ENCODE measurements at places on chromosomes 16 and 17.

- no peak for DNase-seq
These were observed 194.3 kb downstream of the C16orf78 start for GRCh38 chr16:49567950-49568349.

GRCh38 chr17:77318021-77318420, 177.3 kb downstream of the SEC14L1 start:
- DNase-seq: no peak

- no peak for DNase-seq
These were observed 79.1 kb downstream of the C17orf67 start for GRCh38 chr17:56754523-56755208.

DNA sequence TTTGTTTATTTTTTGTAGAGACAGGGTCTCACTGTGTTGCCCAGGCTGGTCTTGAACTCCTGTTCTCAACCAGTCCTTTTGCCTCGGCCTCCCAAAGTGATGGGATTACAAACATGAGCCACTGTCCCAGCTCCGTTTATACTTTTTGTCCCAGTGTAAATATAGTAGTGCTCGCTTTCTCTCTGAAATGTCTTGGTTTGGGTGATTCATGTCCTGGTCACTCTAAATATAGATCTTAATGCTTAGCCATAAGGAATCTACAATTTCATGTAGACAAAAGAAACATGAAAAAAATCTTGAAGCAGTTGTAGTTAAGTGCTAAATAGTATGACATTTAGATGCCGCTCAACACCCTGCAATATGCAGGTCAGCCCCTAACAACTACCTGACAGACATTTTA, 126.9 kb downstream of the KATNIP start:
- no peak for DNase-seq

GRCh38 chr17:61414936-61415251, 15.3 kb downstream of the TBX2 start:
- DNase-seq: no peak

- no peak for DNase-seq
These were observed 3.1 kb upstream of the DNAH17 start for GRCh38 chr17:78580277-78580804.

GRCh38 chr16:87540072-87540896, 47.5 kb upstream of the ZCCHC14 start:
- no peak for DNase-seq

DNA sequence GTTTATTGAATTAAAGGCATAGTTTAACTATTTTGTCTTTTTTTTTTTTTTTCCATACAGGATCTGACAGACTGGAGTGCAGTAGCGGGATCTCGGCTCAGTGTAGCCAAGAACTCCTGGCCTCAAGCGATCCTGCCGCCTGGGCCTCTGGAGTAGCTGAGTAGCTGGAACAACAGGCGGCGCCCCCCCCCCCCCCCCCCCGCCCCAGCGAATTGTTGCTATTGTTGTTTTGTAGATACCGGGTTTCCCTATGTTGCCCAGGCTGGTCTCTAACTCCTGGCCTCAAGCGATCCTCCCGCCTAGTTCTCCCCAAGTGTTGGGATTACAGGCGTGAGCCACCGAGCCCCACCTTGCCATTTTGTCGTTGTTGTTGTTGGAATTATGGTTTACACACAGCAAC, 1.3 kb upstream of the CENPV start:
- no peak for DNase-seq

DNA sequence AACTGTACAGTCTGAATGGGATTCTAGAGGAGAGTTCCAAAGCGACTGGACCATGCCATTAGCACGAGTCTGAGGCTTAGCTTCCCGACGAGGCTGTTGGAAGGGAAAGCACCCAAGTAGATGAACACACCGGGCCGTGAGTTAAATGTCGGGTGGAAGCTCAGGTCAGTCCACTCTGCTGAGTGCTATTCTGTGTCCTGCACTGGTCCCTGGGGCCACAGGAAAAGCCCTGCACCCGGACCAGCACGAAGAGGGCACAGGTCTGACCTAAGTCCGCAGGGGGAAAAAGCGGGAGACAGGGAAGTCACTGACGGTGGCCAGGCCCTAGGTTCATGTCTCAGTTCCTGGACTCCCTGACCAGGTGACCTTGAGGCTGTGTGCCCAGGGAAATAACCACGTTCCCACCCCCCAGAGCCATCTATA, 44.1 kb upstream of the RBFOX3 start:
- no peak for DNase-seq

GRCh38 chr16:77775911-77776909, 12.2 kb upstream of the VAT1L start:
- no peak for DNase-seq

GRCh38 chr17:2025622-2026309, 632 bp upstream of the RTN4RL1 start:
- no peak for DNase-seq

GRCh38 chr17:66667090-66667489, 167.8 kb upstream of the CACNG5 start:
- DNase-seq: no peak

- no peak for DNase-seq
These were observed 430.3 kb upstream of the GOT2 start for GRCh38 chr16:59164461-59164860.

DNA sequence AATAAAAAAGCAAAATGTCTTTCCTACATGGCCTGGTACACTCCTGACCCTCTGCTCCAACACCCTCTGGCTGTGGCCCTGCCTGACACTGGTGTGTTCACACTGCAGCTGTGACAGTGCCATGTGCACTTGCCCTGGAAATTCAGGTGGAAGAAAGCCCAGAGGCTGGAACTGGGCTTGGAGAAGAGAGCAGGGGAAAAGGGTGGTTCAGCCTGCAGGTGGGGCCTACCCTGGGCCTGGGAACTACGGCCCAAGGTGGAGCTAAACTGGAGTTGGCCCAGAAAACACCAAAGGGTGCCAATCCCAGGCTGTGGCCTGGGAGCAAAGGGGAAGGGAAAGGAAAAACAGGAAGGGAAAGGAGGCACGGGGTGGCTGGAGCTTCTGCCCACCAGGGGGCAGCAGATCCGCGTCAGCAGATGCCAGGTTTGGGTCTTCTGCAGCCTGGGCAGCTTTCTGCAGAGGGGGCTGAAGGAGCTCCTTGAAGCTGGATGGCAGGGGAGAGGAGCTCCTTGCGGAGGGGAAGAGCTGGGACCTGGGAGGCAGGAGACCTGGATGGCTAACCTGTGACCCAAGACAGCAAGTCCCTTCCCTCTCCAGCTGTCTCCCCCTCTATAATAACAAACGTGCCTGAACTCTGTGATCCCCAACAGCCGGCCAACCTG, 15.4 kb upstream of the CTCF start:
- DNase-seq: no peak

GRCh38 chr17:81987161-81987770, 9.8 kb downstream of the ASPSCR1 start:
- DNase-seq: no peak

DNA sequence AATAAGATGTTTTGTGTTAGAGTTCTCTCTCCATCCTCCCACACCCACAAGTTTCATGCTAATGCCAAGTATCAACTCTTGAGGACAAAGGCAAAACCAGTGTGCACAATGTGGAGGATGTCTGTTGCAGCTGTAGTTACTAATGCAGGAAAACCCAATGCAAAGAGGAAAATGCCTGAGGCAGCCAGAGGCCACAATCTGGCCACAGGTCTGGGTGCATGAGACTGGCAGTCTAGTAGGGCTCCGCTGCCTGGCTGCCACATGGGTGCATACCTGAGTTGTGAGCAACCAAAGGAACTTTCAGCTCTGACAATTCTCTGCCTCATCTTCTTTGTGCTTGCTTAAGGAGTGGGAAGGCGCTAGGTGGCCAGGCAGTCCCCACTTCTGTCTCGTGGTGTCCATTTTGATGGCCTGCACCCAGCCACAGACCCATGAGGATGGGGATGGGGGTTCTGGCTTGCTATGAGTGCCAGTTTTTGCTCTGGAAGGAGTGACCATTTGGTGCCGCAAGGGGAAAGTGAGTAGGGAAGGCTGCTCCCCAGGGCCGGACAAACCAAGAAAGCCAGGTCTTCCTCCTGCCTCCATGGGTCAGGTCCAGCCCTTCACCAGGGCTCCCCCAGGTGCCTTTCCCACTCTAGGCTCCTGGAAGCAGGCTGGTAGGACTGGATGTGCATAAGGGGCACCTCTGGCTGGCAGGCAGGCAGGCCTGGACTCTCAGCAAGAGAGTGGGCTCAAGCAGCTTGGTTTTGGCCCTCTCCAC, 4.2 kb upstream of the GFOD2 start:
- no peak for DNase-seq

GRCh38 chr16:28098171-28098958, 34.9 kb upstream of the GSG1L start:
- DNase-seq: no peak

- DNase-seq: no peak
These were observed 15.6 kb upstream of the PDK2 start for GRCh38 chr17:50079334-50080095.

DNA sequence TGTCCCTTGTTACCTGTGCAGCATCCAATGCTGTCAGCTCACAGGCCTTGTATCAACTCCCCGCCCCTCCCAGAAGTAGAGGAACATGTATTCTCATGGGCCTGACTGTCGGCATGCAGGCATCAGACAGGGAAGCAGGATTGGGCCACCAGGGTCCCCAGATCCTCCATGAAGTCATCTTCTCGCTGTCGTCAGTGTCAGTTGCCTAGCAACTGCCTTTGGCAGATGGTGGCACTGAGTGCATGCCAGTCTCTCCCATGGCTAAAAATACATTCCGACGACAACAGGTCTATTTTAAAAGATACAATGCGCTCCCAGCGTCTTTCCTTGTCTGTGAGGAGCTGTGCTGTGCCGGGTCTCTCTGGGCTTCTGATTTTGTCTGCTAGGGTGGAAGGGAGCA, 36.8 kb upstream of the CES5A start:
- DNase-seq: no peak

DNA sequence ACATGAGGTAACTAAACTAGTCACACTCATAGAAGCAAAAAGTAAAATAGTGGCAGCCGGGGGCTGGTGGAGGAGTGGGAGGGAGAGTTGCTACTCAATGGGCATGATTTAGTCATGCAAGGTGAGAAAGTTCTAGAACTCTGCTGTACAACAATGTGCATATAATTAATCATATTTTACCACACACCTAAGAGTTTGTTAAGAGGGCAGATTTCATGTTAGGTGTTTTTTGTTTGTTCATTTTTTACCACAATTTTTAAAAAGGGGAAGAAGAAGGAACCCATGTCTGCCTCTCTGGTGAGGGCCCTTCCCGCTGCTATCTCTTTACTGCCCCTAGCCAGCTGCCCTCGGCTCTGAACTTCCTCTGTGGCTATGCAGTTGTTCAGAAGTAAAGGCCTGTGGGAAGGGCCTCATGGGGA, 11.2 kb downstream of the CD300LB start:
- no peak for DNase-seq

GRCh38 chr16:51651061-51651466, 500.0 kb upstream of the SALL1 start:
- DNase-seq: no peak

- DNase-seq: no peak
These were observed 127.8 kb upstream of the CDH5 start for GRCh38 chr16:66238696-66239095.

- no peak for DNase-seq
These were observed 84.9 kb upstream of the CDC42EP4 start for GRCh38 chr17:73396431-73397277.

DNA sequence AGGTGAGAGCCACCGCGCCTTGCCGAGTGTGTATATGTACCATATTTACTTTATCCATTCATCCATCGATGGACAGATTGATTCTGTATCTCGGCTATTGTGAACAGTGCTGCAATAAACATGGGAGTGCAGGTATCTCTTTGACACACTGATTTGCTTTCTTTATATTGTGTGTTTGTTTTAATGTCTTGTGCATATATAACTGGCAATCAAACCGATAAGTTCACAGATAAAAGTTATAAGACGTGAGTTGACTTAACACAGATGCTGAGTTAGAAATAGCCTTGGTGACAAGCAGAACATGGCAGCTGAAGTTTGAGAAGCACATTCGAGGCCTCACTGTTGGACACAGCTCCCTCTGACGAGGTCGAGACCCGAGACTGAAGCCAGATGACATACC, 23.2 kb downstream of the TMEM186 start:
- DNase-seq: no peak

DNA sequence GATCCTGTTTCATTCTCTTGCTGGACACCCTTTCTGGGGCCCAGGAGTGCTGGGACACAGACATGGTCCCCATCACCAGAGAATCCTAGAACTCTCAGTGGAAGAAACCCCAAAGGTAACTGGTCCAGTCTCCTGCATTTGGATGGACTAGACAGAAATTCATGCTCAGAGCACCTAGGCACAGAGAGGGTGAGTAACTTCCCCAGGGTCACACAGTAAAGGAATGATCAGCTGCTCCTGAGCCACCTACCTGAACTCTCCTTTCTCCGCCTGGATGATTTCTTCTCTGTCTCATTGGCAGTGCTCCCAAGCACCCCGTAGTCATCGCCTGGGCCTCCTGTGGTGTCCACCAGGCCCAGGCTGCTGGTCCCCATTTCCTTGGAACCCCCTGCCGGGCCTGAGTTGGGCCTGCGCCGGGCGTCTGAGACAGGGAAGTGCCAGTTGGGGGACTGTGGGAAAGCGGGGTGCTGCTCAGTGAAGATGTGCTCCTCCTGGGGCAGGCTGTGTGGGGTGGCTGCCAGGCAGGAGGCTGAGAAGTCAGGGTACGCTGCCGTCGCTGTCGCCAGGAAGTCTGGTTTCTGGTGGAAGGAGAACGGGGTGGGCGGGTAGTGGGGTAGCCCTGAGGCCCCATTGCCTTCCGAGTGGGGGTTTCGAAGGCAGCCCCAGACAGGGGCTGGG, 767 bp downstream of the MEOX1 start:
- no peak for DNase-seq

DNA sequence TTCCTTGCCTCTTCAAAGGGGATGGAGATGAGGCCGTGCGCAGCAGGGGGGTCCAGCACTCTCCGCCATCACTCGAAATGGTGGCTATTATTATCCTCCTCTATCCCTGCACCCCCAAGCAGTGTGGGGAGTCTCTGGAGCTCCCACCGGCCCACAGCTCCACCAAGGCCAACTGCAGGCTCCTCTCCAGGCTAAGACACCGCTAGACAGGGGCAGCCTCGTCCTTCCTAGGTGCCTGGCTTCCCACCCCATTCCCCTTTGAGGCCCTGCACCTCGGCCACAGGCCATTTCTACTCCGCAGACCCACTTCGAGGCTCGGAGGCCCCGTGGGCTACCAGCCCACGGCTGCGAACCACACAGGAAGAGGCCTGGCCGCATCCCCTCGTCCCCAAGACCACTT, 39.6 kb upstream of the PABPN1L start:
- DNase-seq: no peak

DNA sequence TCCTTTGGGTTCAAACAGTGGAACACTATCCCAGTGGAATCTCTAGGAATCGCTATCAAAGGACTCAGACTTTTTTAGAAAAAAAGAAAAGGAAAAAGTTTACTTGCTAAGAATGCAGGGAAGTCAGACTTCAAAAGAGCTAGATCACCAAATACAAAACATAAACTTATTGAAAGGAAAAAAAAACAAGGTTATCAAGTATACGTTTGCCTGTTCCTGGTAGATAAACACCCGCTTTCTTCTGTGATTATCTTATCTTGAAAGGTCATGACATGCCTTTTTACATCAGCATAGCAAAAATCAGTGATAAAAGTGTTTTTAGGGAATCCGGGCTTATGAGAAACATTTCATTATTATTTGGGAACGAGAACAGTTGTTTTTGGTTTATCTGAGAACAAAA, 129.3 kb upstream of the TMEM97 start:
- DNase-seq: no peak

- no peak for DNase-seq
These were observed 3.0 kb downstream of the SMCR8 start for GRCh38 chr17:18318117-18318516.

- DNase-seq: no peak
These were observed 25.0 kb downstream of the RMI2 start for GRCh38 chr16:11370084-11370931.
